Stimulated activated CD8-positive, alpha-beta memory T cell treated with anti-CD3 and anti-CD28 coated beads, Interleukin-2, amount 100 ng/mL, for 1 hour (primary cell): ENCODE measurements at places on chromosomes 5 and 9.

DNA sequence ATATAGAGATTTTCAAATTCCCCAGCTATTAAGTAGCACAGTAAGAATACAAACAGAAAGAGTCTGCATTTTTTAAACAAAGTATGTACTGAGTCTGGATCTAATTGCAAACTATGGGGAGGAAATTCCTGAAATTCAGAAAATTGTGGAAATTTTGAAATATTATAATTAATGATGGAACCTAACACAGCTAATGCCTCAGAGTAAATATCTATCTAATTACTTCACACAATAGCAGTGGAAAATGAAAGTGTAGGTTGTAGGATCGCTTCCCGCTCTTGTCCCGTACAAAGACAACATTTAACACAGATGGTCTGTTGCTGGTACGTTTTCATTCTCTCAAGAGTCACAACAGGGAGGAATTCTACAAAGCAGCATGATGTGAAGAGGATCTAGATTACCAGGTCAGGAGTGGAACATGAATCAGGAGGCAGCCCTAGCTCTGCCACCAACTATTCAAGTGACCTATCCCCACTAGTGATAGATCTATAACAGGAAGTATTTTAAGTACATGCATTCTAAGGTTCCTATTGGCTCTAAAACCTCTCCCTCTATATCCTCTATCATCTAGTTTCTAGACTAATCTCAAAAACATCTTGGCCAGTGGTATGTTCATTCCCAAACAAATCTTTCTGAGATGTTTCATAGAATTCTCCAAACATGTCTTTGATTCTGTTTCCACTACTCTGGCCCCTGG is 58.9 kb upstream of the GRAMD2B start:
- DNase-seq = no peak

DNA sequence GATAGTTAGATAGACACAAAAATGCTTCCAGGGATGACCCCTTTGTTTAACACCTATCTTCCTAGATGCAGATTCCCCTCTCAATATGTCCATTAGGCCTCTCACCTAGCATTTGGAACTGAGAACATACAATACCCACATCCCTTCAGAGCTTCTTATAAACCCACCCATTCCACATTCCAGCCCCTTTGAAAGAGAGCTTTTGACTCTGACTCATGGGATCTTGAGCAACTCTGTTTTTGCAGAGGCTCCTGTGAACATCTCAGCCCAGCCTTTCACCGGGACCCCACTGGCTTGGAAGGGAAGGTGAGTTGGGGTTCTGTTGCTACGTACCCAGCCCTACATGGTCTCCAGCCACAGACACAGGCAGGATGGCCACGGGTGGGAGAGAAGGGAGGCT is 195.5 kb downstream of the FRMD3 start:
- no peak for DNase-seq

GRCh38 chr5:178336889-178337288 is 104.3 kb upstream of the PHYKPL start:
- DNase-seq = no peak

DNA sequence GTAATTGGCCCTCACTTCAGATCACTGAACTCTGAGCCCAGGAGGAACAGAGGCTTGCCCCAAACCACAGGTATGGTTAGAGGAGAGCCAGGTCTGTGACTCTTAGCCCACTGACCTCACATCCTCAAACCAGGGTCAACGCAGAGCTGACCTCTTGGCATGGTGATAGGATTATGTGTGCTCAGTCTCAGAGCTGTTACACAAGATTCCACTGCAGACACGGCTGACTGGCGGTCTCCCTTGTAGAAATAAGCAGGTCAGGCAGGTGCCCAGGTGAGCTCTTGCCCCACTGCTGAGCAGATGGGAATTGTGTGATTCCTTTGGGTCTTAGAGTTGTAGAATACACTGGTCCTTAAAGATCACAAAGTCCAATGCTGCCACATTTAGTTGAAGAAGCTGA is 66.0 kb upstream of the PITX1 start:
- no peak for DNase-seq

- DNase-seq = no peak
Observed at GRCh38 chr5:143318270-143318669, 85.2 kb downstream of the NR3C1 start.

- DNase-seq = no peak
Observed at GRCh38 chr5:106584268-106584667, 1086.5 kb downstream of the EFNA5 start.

DNA sequence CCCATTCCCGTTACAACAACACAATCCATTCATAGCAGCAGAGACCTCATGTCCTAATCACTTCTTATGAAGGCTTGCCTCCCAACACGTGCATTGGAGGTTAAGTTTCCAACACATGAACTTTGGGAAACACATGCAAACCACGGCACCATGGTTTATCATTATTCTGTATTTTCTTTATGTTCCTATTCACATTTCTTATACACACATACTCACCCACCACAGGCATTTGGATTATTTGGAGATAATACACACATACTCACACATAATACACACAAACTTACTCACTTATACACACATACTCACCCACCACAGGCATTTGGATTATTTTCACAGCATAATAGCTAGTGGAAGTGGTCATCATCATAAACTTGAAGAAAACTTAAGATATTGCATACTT is 75.6 kb downstream of the C7 start:
- no peak for DNase-seq

- no peak for DNase-seq
Observed at GRCh38 chr5:145780982-145781381, 54.2 kb downstream of the PRELID2 start.

DNA sequence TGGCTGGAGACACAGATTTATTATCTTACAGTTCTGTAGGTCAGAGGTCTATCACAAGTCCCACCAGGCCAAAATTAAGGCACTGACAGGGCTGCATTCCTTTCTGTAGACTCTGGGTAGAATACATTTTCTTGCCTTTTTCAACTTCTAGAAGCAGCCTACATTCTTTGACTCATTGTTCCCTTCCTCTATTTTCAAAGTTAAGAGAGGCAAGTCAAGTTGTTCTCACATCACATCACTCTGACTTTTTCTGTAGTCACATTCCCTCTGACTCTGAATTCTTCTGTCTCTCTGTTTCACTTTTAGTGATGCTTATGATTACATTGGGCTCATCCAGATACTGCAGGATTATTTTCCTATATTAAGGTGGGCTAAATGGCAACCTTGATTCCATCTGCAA is 119.0 kb downstream of the MELK start:
- DNase-seq = no peak

DNA sequence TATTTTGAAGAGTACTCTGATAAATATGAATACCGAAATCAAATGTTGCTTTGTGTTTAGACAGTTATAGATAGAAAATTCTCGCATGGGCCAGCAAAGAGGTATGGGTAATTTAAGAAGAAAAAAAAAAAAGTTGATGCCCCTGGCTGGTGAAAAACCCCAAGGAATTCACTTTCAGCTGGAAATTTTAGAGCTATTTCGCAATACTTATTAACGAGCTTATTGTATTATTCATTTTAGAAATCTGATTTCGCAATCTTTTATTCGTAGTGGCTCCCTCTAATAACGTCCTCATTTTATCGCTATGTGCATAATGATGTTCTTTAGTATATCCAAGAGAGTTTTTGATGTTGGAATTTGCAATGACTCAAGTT is 18.5 kb upstream of the FER start:
- DNase-seq = no peak

- no peak for DNase-seq
Observed at GRCh38 chr5:92337772-92338234, 954.7 kb upstream of the ARRDC3 start.

DNA sequence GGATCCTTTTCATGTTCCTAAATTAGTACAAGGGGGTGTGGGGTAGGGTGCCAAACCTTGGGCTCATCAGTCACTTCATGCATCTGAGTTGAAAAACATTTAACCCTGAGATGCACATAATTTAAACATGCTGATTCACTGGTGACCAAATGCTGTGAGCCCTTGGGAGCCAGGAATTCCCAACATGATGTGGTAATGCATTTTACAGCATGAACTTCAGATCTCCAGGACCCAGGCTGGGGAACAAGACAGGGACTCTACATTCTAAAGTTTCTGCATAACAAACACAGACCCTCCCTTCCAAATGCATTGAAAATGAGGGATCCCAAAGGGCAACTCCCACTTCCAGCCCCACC is 322.2 kb downstream of the NDUFS4 start:
- DNase-seq = no peak

DNA sequence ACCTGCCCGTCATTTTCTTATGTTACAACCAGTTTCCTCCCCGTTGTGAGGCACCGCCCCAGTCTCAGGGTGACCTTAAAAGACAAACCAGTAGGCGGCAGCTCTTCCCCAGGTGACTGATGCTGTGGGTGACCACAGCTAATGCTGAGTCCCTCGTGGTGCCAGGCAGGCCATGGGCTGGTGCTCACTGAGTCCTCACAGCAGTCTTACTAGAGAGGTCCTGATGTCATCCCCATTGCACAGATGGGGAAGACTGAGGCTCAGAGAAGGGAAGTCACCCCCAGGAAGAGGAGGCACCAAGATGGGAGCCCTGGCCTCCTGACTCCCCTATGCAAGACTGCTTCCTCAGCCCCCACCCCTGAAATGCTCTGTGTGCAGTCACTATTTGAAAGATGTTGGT is 978 bp downstream of the CFAP157 start:
- DNase-seq = no peak

DNA sequence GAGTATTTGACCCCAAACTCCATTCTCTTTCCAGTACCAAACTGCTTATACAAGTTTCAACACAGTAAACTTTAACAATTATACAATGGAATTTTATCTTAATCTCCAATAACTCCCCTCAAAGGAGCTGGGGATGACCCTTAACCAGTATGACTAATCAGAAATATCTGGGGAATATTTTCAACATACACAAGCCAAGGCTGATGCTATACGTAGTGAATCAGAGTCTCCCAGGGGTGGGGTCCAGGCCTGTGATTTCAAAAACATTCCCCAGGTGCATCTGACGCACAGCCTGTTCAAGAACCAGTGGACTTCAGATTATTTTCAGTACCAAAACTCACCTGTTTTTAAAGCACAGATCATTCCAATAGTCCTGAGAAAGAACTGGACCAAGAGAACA is 11.8 kb upstream of the SEMA5A start:
- no peak for DNase-seq

- DNase-seq = no peak
Observed at GRCh38 chr5:24621792-24622191, 23.0 kb downstream of the CDH10 start.

GRCh38 chr5:42586625-42587024 is 163.4 kb downstream of the GHR start:
- DNase-seq = no peak

GRCh38 chr9:32671333-32671732 is 35.9 kb upstream of the TAF1L start:
- no peak for DNase-seq

- no peak for DNase-seq
Observed at GRCh38 chr5:14893381-14893780, 21.8 kb upstream of the ANKH start.

DNA sequence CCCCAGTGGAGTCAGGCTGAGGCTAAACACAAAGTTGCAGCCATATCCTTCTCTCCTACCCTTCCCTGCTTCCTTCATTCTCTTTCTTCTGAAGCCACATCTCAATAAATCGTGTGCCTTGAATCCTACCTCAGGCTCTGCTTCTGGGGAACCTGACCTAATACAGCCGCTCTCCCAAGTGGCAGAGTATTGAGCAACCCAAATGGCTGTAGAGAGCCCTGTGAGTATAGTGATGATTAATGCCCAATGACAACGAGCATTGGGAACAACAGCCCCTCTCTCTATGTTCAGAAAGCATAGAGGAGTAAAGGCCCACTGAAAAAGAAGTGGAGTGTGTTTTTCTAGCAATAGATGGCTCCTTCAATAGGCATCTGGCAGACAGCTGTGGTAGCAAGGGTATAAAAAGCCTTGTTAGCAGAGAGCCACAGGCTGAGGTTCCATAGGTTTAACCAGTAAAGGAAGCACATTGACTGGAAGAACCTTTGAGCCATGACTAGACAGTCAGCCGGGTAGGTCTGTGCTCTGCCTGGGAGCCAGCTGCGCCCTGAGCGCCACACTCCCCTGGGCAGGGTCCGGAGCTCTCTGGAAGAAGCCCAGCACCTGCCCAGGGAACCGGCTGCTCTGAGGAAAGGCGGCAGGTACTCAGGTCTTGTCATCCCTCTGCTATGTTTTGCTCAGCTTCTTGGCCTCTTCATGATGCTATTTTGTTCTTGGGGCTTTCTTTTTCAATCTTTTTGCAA is 22.6 kb upstream of the HSPA9 start:
- no peak for DNase-seq

GRCh38 chr9:137313326-137313936 is 11.4 kb upstream of the NRARP start:
- no peak for DNase-seq

GRCh38 chr9:98654247-98654646 is 54.5 kb downstream of the GABBR2 start:
- DNase-seq = no peak

GRCh38 chr9:93317495-93318094 is 133.7 kb downstream of the WNK2 start:
- no peak for DNase-seq

DNA sequence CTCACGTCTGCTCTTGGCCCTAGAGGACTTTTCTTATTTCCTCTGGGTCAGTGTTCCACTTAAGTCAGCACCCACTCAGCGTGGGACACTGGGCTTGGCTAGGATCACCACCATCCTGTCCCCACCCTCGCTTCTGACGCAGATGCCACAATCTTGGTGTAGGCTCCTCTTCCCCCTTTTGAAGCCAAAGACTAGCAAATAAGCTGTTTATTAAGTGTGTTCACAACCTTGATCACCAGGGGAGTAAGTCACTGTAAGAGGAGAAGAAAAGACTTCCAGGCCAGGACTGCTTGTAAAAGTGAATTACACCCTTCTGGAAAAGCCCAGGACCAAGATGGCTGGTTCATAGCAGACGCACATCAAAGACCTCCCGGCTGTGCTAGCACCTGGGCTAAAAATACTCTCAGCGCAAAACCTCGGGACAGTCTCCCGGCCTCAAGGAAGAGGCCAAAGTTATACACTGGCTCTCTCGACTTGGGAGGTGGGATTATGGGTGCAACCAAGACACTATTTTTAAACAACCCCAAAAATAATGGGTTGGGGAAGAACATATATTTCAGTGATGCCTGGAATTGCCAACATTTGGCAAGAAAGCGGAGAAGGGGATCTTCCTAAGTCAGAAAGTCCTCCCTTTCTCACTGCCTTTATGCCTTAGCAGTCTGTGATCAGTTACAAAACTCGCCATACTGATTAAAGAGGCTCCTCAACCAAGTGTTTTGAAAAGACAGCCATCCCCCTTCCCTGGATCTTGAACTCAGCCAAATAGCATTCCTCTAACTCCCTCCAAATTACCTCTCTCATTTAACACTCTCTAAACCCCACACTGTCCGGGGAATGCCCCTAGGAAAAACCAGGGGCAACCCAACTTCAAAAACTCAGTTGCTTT is 69.4 kb downstream of the RAPGEF1 start:
- no peak for DNase-seq

- DNase-seq = no peak
Observed at GRCh38 chr5:168172760-168173223, 118.7 kb upstream of the WWC1 start.

DNA sequence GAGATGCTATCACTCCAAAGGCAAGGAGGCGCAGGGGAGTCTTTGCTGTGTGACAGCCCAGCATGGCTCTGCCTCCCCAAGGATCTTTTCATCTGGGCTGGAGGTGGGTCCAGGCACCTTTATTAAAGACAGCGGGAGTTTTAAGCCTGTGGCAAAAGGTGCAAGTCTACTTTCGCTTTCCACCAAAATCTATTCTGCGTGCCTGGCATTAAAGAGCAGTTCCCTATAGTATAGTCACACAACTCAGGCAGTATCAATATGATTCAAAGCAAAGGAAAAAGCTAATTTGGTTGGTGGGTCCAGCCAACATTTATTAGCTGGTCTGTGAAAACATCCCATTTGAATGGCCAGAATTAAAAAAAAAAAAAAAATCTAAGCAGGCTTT is 398.7 kb downstream of the EBF1 start:
- no peak for DNase-seq
